ENCODE measurements at places on chromosomes 2 and 18.

DNA sequence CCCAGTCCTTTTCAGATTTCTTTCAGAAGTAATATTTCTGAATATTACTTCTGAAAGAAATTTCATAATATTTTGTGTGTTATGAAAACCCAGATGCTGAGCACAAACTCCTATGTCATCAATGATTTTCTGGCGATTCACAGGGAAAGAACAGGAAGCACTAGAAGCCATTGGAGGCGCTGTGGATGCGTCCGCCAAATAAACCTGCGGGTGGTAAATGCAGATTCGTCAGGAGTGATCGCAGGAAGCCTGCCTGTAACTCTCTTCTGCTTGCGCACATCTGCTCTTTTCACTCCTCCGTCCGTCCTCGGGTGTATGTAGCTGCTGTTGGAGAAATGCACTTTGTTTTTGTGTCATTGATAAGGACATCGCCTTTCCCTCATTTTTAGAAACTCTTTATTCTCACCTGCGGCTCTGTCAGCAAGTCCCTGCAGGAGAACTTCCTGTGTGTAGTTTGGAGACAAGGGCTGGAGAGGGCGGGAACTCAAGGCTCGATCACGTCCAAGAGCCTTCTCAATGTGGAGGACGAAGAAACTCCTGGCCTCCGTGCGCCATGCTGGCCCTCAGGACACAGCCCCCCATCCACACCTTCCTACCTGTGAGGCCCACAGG, 483.8 kb downstream of the GALR1 start:
- DNase-seq: no peak

- DNase-seq: no peak
Measured at GRCh38 chr18:22613058-22613690, 195.5 kb upstream of the CTAGE1 start.

DNA sequence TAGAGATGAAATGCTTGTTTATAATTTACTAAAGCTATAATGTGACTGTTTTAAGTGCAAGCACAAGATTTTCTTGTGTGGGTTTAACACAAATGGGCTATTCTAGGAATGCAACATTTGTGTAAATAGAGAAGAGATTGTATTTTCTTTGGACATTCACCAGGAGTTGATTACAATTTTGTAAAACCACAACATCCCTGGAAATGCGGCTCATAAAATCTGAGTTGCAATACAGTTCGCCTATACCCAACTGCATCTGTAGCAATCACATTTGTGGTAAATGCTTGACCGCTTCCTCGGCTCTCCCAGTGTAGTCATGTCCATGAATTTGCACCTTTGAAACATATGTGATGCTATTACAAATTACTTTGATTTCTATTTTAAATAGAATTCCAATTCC, 348.7 kb upstream of the CDH20 start:
- DNase-seq: no peak

GRCh38 chr2:217650716-217651360, 352.0 kb downstream of the TNS1 start:
- DNase-seq: peak; percentile 23

DNA sequence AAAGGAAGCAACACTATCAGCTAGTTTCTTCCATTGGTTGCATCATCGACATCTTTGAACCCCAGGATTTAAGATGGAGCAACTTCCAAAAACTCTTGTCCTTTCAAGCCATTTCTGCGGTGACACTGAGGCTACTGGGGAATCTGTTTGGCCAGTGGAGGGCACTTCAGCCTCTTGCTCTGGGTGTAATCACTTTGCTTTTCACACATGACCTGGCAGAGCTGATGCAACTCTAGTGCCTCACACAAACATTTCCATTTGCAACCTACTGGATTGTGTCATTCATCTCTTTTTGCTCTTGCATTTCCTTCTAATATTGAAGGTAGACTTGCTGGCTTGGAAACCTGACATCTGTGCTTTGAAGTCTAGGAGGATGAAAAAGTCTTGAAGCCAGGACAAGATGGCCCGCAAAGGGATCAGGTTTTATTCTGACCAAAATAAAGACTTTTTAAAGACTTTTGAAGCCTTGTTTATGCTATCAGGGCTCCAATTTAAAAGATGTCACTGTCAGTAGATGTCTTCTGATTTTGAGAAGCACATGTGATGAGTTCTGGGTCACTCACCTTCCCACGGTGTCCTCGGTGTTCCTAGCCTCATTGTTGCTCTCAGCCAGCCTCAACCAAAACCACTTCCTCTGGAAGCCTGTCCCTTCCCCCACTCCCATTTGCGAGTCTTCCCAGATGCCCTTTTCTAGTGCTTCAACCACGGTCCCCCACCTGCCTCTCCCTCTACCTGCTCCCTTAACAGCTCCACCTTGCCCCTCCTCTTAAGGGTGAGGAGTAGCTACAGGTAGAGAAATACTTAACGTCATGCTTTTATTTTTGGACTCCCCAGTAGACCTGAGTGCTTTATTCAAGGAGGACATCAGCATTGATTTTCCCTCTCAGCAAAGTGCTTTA, 69.7 kb upstream of the KCNE4 start:
- DNase-seq: no peak

All from SW 1271 (cell line).